ENCODE measurements at places on chromosomes 2 and 18.

- no peak for DNase-seq
Measured at GRCh38 chr2:196153480-196153879, 17.9 kb downstream of the STK17B start.

DNA sequence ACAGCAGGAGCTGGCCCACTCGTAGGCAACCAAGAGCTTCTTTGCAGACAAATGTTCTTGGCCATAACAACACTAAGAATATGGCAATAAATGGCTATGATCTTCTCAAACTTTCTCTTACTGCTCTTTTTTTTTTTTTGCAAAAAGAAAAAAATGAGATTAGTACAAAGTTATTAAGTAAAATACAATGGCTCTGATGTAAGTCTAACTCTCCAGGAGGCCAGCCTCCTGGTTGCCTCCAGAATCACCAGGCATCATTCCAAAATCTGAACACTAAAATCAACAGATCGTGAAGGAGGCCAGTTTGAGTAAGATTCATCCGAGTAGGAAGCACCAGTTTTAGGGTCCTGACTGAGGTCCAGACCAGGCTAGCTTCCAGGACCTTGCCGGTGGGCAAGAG lies 20.8 kb upstream of the FIGN start:
- DNase-seq: no peak

- no peak for DNase-seq
Measured at GRCh38 chr2:40457837-40458236, 5.9 kb upstream of the SLC8A1 start.

DNA sequence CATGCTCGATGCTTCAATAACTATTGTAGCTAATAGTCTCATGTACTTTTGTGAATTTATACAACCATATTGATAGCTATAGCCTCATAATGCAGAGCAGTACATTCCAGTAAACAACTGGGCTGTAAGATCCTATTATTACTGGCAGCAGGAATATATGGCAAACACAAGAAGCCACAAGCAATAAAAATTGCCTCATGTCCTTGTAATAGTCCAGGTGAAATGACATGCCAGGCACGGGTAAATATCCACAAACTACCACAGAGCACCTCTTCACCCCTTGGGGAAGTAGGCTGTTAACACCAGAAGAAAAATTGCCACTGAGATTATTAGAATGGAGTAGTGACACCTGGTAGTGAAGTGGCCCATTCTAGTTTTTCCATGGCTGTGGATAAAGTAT lies 158.3 kb downstream of the MTX2 start:
- DNase-seq: no peak

GRCh38 chr2:236171181-236171679 lies 3.0 kb upstream of the GBX2 start:
- no peak for DNase-seq

DNA sequence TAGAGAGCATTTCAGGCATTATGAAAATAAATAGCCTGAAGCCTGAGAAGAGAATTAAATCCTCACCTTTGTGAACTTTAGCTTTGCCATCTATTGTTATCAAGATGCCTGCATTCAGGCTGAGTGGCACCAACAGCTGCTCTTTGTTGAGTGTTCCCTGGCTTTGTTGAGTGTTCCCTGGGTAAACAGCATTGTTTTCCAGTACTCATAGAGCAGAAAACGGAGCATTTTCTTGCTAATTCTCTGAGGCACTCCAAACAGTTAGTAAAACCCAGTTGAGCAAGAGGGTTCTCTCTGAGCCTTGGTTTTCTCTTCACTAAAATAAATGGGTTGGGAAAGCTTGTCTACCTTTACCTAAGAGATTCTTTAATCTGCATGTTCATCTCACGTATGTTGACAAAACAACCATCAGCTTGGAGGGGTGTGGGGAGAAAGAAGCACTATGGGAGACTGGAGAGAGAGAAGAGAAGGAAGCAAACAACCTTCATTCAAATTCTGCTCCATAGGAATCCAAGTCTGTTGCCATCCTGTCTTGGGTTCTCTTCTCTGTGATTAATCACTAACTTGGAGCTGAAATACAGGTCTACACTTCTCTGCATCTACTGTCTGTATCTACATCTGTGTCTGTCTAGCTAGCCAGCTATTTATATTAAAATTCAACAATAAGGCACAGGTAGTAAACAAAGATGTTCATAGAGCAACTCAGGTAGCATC lies 567.0 kb upstream of the SOX11 start:
- no peak for DNase-seq

DNA sequence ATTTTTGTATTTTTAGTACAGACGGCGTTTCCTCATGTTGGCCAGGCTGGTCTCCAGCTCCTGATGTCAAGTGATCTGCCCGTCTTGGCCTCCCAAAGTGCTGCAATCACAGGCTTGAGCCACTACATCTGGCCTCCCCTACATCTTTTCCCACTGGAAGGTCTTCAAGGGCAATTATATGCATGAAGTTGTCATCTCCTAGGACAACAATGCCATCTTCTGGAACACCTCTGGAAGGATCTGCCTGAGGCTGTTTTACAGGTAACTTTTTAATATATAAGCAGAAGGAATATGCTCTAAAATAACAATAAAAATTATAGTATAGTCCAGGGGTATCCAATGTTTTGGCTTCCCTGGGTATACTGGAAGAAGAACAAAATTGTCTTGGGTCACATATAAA lies 321.4 kb downstream of the AFF3 start:
- DNase-seq: no peak

DNA sequence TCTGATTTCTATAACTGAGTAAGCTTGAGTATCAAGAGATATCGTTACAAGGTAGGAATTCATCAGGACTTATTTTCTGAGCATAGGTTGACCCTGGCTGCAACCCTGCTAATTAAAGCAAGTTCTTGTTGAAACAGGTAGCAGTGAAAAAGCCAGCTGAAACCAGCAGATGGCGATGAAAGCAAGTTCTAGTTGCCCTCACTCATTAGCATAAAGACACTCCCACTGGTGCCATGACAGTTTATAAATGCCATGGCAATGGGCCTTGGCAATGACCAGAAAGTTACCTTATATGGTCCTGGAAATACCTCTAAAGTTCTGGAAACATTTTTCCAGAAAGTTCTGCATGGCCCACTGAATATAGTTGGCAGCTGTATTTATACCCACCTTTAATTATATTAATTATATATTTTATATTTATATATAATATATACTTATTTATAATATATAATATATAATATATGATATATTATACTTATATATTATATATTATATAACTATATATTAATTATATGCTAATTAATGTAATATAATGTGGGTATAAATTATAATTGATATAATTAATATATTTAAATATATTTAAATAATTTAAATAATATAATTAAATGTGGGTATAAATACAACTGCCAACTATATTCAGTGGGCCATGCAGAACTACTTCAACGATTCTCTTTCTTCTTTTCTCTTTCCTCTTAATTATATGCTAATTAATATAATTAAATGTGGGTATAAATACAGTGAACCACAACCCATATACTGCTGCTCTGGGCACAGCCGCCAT lies 188.0 kb downstream of the CDH7 start:
- peak; percentile 0 for DNase-seq

DNA sequence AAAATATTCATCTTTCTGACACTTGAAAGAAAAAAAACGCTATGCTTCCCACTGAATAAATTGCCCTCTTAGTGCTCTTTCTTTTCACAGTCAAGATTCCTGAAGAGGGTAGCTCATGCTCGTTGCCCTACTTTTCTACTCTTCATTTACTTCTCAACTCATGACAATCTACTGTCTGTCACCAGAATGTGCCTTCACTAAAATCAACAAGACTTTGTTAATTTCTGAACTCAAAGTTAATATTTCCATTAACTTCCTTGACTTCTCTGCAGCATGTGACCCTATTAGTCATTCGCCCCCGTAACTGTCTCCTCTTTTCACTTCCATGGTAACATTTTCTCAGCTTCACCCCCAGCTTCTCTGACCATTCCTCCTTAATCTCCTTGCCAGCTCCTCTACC lies 98.9 kb upstream of the MAPRE2 start:
- no peak for DNase-seq

- no peak for DNase-seq
Measured at GRCh38 chr2:215758691-215759090, 254.7 kb downstream of the MREG start.

DNA sequence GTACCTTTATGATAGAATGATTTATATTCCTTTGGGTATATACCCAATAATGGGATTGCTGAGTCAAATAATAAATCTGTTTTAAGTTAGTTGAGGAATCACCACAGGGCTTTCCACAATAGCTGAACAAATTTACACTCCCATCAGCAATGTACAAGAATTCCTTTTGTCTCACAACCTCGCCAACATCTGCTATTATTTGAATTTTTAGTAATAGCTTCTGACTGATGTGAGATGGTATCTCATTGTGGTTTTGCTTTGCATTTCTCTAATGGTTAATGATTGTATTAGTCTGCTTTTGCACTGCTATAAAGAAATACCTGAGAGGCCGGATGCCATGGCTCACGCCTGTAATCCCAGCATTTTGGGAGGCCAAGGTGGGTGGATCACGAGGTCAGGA lies 1387.6 kb upstream of the ACVR2A start:
- no peak for DNase-seq

- DNase-seq: no peak
Measured at GRCh38 chr2:38850045-38850444, 25.7 kb downstream of the DHX57 start.

GRCh38 chr18:53796040-53796729 lies 428.3 kb downstream of the MBD2 start:
- DNase-seq: no peak

- peak; percentile 36 for DNase-seq
Measured at GRCh38 chr2:216519154-216519762, 20.6 kb downstream of the RPL37A start.

DNA sequence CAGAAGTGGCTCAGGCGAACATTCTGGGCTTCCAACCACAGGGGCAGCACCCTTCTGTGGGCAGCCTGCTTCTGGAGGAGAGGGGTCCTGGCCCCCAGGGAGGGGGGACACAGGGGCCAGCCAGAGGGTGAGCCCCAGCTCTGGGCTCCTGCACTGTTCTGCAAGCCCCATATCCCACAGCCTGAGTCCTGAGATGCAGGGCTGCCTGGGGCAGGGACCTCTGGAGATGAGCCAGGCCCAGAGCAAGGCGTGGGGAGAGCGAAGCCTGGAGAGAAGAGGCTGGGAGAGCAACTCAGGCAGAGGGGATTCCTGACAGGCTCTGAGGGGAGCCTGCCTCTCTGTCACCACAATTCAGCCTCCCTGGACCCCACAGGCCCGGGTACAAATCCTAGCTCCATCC lies 13.5 kb upstream of the PRSS56 start:
- DNase-seq: no peak

- no peak for DNase-seq
Measured at GRCh38 chr2:75019790-75020189, 61.3 kb downstream of the POLE4 start.

DNA sequence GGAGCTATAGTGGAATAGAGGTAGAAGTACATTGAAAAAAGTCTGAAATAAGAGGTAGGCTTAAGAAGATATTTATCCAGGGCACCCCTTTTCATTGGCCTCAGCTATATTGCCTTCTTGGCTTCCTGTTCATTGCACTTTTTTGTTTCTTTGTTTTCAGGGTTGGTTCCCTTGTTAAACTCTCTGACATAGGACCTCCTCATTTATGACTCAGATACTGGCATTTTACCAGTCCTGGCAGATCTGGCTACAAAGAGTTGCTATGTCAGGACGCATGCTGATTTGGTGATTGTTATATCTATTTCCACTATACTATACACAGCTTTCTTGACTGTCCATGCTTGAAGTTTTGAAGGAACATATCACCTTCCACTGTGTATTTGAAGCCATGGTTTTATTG lies 60.0 kb downstream of the GCA start:
- DNase-seq: no peak

DNA sequence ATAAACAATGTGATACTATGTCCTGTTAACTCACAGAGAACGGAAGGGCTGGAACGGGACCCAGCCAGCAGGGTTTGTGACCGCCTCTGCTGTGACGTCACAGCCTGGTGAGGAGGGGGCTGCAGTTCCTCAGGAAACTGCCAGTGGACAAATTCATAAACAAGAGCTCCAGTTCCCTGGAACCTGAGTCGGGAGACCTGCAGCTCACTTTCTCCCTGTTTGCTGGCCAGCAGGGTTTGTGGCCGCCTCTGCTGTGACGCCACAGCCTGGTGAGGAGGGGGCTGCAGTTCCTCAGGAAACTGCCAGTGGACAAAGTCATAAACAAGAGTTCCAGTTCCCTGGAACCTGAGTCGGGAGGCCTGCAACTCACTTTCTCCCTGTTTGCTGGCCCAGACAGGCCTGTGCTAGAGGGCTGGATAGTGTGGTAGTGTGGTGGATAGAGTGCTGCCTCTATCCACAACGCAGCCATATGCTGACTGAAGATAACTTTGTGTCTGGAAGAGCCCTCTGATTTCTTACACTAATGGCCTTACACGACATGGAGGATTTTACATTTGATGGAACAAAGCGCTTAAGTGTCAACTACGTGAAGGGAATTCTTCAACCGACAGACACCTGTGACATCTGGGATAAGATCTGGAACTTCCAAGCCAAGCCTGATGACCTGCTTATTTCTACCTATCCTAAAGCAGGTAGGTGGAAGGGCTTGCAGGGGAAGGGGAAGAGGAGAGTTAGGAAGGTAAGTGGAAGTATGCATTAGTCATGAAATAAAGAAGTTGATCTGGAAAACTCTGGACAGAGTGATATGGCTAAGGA lies at the start of gene SULT1C4:
TSS of gene SULT1C4 (plus strand) at position 140 of the 816 bp plus-strand sequence. CDS start at position 524, 384 bp downstream.
- no peak for DNase-seq

GRCh38 chr2:52881606-52882005 lies 886.0 kb upstream of the CHAC2 start:
- DNase-seq: no peak

- DNase-seq: no peak
Measured at GRCh38 chr2:176818617-176819016, 394.0 kb upstream of the HNRNPA3 start.

DNA sequence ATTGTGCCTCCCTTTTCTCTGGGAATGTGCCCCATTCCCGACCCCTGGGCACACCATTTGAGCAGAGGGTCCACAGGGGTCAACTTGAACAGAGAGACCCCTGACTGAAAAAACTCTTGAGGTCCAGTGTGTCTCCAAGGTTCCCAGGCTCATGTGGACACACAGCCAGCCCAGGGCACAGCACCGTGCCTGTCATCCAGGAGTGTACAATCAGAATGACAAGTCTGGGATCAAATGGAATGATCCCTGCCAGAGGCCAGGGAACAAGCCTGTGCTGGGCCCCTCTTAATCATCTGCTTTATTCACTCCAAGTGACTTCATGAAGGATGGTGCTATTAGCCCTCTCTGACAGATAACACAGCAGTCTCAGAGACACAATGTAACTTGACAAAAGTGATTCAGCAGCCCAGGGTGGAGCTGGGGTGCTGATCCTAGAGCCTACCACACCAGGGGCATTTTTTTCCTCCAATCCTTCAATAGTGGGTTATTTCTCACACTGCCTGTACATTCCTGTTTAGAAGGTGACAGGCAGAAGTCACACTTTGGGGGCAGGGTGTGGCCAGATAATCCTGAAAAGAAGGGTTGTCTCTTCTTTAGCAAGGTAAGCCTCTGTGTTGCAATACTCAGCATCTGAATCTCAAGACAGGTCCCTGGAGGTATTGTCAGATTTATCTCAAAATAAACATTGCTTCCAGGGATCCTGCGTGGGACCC lies 84.0 kb upstream of the TMEM200C start:
- no peak for DNase-seq

Measured in stimulated activated CD4-positive, alpha-beta T cell treated with anti-CD3 and anti-CD28 coated beads, TNF-alpha, amount 100 ng/mL, for 48 hours (primary cell).